Pericardium fibroblast (primary cell): ENCODE measurements at places on chromosomes 7 and 10. TPM values are rescaled to one million over a fixed set of nuclear protein-coding genes. Genes with fewer than 3 reads are reported as not detected.

Gene CYP2W1
- 0.12 and 4.8 TPM in 2 replicates for total RNA-seq

Gene TRUB1
- 14.5 and 17.8 TPM in 2 replicates for total RNA-seq

Gene SRRM3
- 2.0 and 2.7 TPM in 2 replicates for total RNA-seq

Gene TUBB8
- total RNA-seq: not detected in 2 replicates

Gene NOM1
- 7.7 and 9.6 TPM in 2 replicates for total RNA-seq

Gene TACR2
- total RNA-seq: not detected in 2 replicates

Gene PBLD
- 3.8 and 6.7 TPM in 2 replicates for total RNA-seq

Gene PNLIP
- total RNA-seq: not detected in 2 replicates

Gene NEUROD6
- not detected in 2 replicates for total RNA-seq

Gene LYZL2
- total RNA-seq: not detected in 2 replicates
